ENCODE measurements at places on chromosomes 6 and 20.
A peak's percentile ranks its signal among the peaks of the same experiment; 100 is the strongest.

DNA sequence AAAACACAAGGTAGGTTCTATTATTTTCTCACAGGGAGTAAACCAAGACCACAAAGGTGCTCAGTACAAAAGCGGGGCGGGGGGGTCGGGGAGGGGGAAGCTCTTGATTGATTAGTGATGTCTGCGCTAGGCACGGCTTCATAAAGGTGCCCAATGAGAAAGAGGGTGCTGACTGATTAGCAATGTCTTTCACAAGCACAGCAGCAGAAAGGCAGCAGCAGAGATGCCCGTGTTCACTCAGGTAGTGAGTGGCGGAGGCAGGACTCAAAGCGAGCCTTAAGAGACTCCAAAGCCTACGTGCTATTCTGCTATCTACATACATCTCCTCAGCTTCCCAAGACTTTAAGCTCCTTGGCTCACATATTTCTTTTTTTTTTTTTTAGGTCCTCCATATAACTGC, 20.3 kb downstream of the NFATC2 start:
- DNase-seq = no peak

DNA sequence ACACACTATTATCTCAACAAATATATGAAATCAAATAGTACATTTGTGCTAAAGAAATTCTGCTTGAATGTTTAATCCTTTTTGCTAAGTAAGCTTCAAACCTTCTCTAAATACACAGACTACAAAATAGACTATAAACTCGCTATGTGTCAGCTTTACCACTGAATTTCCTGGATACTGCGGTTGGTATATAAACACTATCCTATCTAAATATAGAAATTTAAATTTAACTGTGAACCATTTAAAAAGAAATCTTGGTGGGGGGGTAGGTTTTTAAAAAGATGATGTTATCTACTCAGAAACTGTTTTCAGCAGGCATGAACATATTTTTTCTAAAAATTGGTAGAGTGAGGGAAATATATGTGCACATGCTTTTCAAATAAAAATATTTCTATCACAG, 306.5 kb upstream of the RUNX2 start:
- DNase-seq = no peak

DNA sequence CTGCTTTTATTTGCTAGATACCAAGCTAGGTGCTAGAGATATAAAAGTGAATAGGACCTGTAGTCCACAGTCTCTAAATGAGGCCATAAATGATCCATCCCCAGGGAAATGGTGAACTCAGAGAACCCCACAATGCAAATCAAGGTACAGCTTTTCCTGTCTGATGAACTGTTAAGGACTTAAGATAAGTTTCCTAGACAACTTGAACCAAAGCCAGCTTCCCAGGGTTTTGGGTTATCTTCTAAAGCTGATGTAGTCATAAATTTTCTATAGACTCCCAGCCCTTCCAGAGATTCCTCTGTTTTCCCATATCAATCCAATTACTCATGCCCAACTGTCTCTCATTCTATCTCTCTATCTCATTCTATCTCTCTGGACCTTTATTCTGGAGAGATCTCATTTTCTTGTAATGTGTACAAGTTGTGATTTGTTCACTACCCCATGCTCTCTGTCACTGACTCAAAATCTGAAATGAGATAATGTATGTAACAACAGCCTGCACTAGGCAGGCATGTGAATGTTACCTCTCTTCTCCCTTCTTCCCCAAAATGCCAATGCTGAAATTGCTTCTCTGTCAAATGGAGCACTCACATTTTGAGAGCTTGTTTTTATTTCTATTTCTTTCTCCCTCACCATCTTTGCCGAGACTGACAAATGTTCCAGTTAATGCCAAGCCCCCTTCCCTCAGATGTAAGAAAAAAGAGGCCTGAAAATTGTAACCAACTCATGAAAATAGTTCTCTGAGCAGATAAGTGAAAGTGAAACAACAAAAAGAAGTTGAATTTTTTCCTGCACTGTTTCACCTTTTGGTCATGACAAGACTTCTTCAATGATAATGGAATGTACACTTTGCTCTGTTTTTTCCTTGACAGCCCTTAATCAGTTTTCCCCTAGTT, 279.9 kb downstream of the SLC35F1 start:
- DNase-seq = no peak

- no peak for DNase-seq
Measured at GRCh38 chr6:21070620-21071019, 522.9 kb upstream of the SOX4 start.

GRCh38 chr20:9071976-9072726, 3.3 kb downstream of the PLCB4 start:
- no peak for DNase-seq

DNA sequence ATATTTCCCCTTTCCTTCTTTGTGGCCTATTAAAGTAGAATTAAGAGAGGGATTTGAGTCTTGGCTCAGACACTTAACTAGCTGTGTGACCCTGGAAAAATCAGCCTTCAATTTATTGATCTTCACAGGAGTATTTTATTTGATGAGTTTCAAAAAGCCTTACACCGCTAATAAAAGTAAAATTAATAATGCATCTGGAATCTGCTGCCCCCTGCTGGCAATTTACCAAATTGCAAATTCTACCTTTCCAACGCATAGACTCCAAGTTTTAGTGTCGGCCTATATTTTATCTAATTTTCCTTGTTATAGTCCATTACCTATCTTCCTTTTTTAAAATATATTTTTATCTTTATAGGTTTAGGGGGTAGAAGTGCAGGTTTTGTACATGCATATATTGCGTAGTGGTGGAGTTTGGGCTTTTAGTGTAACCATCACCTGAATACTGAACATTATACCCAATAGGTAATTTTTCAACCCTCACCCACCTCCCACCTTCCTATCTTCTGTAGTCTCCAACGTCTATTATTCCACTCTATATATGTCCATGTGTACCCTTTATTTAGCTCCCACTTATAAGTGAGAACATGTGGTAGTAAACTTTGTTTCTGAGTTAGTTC, 46.3 kb downstream of the GOPC start:
- peak; percentile 9 for DNase-seq

- DNase-seq = no peak
Measured at GRCh38 chr20:46388937-46389336, 17.5 kb downstream of the ELMO2 start.

GRCh38 chr20:51577432-51578144, 35.1 kb upstream of the NFATC2 start:
- DNase-seq = no peak

DNA sequence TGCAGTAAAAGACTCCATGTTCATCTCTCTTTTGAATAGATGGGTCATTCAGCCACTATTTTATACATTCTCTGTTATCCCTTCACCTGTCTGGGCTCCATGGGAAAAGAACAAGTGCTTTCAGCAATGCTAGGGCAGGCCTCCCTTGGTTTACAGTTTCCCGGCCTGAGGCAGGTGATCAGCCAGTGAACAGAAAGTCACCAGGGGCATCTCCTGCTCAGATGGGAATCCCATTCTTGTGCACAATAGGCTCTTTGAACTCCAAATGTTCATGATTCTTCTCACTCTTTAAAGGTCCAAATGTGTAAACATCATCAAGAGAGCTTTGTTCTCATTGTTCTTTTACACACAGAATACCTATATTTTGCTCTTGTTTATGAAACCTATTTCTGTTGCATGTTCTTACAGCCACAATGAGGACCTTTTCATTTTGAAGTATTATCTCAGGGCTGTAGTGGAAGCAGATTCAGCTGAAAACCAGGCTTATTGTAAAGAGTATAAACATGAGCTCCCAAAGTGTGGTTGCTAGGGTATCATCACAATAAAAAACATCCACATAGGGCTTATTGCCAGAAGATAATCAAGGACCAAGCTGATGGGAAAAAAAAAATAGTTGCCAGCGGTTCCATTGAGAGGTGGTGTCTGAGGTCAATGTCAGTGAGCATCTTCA, 267.1 kb upstream of the SGK1 start:
- no peak for DNase-seq

DNA sequence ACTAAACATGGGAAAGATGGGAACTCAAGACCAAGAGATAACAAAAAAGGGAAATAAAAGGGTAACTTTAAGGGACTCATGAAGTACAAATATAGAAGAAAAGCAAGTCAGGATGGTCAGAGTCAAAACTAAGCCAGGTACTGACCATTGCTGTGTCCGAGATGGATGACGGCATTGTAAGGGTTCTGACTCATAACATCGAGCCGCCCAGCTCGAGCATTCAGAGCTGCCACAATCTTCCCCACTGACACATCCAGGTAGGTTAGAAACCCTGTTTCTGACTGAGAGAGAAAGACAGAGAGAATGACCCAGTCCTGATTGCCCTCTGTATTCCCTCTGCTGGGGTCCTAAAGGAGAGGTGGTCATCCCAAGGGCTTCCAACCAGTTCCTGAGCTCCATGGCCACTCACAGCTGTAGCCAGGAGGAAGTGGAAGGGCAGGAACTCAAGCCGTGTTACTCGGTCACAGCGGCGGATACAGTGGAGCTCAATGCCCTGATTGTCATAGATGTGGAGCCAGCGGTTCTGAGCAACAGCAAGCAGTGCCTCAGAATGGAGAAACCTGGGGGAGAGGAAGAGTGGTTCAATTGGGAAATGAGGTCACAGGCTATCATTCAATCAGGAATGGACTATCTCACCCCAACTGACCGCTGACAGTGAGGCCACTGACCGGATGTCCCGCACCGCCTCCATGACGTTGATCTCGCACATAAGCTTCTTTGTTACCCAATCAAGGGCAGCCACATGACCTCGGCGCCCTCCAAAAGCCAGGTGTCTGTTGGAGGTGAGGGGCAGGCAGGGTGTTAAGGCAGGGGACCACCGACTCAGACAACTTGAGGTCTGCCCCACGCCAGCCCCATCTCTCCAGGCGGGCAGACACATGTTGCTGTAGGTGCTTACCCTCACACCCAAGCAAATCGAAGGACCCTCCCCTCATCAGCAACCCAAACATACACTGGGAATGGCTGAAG, 1.8 kb downstream of the WDR46 start:
- DNase-seq = no peak

- DNase-seq = no peak
Measured at GRCh38 chr6:158797331-158798310, 21.5 kb downstream of the EZR start.

- no peak for DNase-seq
Measured at GRCh38 chr6:104771258-104771832, 88.4 kb downstream of the HACE1 start.

DNA sequence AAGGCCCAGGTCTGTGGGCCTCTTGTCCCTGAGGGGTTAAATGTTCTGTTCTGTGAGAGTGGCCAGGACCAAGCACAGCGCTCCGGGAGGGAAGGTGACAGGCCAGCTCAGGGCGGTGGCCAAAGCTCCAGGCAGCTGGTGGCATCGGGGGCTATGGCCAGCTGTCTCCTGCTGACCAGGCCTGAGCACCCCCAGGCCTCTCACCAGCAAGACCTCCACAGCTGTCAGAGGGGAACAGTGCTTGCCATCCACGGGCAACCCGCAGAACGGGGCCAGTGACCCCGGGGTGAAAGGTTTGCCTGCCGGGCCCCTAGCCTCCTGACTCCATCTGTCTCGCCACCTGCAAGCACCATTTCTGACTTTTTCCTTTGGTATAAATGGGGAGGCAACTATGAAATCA, 46.0 kb downstream of the EYA2 start:
- DNase-seq = no peak

DNA sequence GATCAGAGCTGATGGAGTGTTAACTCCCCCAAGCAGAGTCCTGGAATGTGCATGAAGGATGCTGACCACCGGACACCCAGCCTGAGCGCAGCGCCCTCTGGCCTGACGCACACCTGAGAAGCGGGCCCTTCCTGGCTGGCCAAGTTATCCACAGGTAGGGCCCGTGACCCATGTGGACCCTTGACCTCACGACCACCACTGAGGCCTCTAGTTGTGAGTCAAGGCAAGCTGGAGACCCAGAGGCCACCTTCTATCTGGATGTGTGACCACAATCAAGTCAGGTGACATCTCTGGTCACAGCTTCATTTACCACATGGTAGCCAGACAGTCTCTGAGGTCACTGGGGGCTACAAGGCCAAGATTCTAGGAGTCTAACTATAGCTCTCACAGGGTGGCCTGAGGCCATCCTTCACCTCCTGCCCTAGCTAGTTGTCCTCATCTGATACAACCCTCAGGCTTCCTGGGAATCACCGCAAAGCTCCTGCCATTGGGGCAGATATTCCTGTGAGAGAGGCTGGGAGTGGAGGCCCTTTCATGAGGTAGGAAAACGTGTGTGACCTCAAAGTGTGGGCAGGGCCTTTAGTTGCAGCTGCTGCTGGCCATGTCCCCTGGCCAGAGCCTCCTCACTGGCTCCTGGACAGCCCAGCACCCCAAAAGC, 53.1 kb downstream of the DSTN start:
- no peak for DNase-seq

DNA sequence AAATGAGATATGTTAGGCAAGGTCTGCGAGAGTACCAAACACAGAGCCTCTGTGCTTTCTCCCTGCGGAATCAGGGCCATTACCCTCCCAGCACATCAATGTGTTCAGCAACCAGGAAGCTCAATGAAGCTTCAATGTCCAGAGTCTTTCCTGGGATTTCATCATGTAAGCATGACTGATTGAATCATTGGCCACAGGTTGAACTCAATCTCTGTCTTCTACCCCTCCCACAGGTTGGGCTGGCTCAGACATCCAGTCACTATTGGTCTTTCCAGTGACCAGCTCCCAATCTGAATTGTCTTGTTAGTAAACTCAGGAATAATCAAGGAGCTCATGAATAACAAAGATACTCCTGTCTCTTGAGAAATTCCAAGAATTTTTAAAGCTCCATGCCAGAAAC, 2.7 kb upstream of the DTD1 start:
- no peak for DNase-seq

GRCh38 chr6:163437466-163437865, 22.9 kb downstream of the QKI start:
- no peak for DNase-seq

DNA sequence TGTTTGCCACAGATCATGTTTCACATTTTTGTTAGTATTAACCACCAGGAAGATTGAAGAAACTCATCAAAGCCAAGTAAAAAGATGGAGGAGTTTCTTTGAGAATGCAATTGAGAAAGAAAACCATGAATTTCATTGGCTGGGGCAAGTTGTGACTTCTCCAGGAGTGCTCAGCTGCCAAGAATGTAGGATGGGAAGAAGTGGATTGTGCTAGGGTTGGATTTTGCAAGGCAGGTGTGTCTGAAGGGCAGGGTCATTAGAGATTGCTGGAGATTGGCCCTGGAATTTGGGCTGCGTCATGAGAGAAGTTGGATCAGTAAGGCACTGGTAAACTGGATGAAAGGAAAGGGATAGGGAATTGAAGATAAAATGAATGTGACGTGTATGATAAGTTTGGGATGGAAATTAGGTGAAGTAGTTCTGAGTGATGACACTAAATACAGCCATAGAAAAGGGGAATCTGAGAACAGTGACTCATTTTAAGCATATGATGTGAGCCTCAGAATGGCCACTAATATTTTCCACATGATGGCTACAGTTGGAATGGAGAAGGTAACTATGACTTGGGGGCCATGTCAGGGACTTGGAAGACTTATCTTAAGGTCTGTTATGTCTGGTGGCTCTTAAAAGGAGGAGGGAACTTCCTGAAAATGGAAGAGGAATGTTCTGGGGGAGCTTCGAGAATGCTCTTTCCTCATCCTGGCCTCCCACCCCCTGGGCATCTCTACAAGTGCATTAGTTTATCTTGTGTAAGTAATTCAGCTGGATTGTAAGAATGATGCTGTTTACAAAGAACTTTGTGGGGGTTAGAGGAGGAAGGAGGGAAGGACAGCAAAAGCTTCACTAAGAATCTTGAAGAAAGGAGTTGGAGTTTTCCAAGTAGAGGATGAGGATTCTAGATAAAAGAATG, 27.8 kb upstream of the ERVFRD-1 start:
- no peak for DNase-seq

Measured in activated T-helper 1 cell treated with anti-CD3 and anti-CD28 coated beads, Interleukin-12 subunit alpha, Interleukin-12 subunit beta, Interleukin-2, Interleukin-4 antibody, amounts not matched to agents 30 ng/mL and 10 ng/mL and 1 ng/mL, durations not matched to agents 14 hours and 24 hours and 36 hours (primary cell).